ENCODE measurements at places on chromosomes 7 and 10.

GRCh38 chr10:95394161-95394880 lies 103.5 kb upstream of the PDLIM1 start:
- DNase-seq, result peak; percentile 4

- DNase-seq, result no peak
Measured at GRCh38 chr10:99236627-99237309, 1.1 kb upstream of the HPSE2 start.

DNA sequence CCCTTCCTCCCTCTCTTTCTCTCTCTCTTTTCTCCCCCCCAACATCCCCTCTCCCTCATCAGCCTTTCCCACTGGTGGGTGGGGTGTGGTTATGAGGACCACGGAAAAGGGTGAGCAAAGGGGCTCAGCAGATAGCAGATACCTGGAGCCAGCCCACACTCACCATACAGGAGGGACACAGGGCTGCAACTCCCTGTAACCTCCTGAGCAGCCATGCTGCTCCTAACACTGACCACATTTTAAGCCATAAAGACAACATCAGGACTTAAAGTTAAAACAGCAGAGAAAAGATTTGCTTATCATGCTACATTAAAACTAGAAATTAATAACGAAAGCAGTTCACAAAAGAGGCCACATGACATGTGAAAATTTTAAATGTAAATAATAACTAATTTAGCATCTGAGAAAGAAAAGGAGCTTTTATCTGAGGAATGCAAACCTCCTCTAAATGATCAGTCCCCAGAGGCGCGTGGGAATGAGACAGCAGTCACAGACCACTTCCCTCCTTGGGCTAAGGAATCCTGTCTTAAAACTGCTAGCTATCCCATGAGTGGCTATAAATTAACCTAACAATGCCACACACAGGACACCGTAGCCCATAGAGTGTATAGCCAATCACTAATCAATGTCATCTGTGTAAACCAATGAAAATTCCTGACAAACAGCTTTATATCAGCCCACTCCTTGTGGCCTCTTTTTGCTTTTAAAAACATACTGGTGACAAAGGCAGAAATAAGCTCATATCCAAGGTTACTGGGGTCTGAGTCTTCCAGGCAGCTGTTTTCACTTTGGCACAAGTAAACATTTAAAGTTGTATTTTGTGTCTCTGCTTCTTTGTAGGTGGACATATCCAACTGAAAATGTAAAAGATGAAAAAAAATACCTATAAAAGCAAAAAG lies 33.3 kb downstream of the PKD1L1 start:
- no peak for DNase-seq

- DNase-seq, result peak; percentile 95
Measured at GRCh38 chr7:149090397-149091195, at the start of gene ZNF786. ZNF786 (minus strand) TSS chr7:149090718; CDS start chr7:149090640, 78 bp downstream.

- no peak for DNase-seq
Measured at GRCh38 chr10:27816320-27816719, 70.7 kb upstream of the MKX start.

- peak; percentile 25 for DNase-seq
Measured at GRCh38 chr10:15167411-15168290, 842 bp downstream of the NMT2 start.

Data from stimulated activated CD4-positive, alpha-beta T cell treated with anti-CD3 and anti-CD28 coated beads, Interleukin-4, amount 100 ng/mL, for 48 hours (primary cell).